ENCODE measurements at places on chromosomes 1 and 21.

DNA sequence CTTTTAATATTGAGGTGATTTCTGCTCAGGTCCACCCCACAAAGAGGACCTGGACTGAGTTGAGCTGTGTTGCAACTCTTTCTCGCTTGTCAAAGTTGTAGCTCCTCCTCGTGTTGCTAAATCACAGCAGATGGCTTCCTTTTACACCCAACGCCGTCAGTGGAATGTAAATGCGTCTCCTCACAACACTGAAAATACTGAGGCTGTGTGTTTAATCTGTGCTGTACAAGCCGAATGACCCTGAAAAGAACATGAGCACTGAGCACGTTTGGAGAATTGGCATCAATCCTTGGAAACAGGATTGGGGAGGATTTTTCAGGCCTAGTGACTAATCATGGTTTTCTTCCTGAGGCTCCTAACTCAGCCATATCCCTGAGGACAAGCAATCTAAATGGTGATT, 196.0 kb downstream of the CRB1 start:
- DNase-seq, result no peak

- DNase-seq, result no peak
These were observed 95.0 kb upstream of the COL6A1 start for GRCh38 chr21:45886610-45887026.

- DNase-seq, result no peak
These were observed 52.3 kb downstream of the HMCN1 start for GRCh38 chr1:185786524-185786923.

GRCh38 chr1:13779930-13780329, 79.9 kb downstream of the PRDM2 start:
- no peak for DNase-seq

DNA sequence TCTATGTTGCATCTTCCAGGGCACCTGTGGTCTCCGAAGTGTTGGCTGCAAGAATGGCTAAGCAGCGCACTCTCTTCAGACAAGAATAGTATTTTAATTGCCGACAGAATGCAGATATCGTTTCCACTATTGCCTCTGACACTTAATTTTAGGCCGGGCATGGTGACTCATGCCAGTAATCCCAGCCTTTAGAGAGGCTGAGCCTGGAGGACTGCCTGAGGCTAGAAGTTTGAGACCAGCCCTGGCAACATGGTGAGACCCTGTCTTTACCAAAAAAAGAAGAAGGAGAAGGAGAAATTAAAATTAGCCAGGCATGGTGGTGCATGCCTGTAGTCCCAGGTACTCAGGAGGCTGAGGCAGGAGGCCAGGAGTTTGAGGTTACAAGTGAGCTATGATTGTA, 306.9 kb downstream of the KIF26B start:
- DNase-seq, result no peak

All from NCI-H2029 (cell line).